ENCODE measurements at places on chromosomes 6 and 20.

- DNase-seq = no peak
These were observed 125.3 kb upstream of the SPTLC3 start for GRCh38 chr20:12883507-12883885.

GRCh38 chr20:63917811-63918210 lies 22.9 kb downstream of the DNAJC5 start:
- no peak for DNase-seq

DNA sequence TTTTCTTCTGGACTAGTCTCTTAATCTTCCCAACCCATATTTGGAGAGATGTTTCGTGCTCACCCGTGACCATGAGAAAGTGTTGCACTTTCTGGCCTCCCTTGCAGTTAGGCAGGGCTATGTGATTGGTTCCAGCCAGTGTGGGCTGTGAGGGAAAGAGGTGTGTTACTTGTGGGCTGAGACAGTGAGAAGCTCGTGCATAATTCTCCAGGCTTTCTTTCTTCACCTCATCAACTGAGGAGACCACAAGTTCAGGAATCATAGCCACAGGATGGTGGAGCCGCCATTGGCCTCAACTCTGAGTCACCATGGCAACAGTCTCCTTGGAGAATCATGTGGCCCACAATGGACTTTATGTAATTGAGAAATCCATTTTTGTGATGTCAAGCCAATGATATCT lies 57.5 kb upstream of the FUCA2 start:
- no peak for DNase-seq

- DNase-seq = no peak
These were observed 11.8 kb upstream of the FILIP1 start for GRCh38 chr6:75505424-75505823.

DNA sequence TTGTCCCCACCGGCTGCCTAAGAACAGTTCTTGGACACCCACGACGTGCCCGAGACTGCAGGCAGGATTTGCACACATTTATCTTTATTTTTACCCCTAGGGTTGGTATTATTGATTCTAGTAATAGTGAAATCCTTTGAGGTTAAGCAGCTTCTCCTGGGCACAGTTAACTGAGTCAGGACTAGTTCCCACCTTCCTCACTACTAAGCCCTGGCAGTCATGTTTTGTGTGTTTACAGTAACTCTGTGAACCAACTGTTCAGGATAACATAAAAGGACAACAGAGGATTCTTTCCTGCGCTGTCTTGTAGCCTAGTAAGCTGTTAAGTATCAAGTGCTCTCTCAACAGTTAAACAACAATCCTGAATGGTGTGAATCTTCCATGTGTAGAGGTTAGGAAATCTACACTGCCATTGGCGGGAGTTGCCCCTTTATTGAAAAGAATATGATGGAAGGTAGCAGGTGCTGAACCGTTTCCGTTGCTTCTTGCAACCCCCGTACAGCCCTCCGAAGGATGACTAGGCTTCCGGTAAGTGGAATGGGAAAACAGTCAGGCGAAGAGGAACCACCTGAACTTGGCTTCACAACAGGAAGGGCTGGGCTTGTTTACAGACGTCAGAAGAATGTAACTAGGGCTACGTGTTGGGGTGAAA lies 979 bp upstream of the SOD2 start:
- peak; percentile 81 for DNase-seq

DNA sequence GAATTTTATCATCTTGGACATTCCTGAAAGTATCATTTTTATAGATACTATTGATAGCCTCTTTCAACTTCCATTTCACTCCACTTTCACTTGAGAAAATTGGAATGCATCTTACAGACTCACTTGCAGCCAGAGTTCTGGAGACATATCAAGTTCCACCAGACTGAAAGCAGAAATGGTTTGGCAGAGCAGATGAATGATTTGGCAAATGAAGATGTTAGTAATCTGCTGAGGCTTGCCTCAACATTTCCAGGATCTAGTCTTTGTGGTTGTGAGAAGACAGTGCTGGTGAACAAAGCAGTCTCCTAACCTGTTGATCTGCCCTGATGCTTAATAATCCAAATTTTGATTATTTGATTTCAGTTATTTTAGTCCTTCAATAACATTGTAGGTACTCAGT lies 202.6 kb downstream of the TRDN start:
- DNase-seq = no peak

DNA sequence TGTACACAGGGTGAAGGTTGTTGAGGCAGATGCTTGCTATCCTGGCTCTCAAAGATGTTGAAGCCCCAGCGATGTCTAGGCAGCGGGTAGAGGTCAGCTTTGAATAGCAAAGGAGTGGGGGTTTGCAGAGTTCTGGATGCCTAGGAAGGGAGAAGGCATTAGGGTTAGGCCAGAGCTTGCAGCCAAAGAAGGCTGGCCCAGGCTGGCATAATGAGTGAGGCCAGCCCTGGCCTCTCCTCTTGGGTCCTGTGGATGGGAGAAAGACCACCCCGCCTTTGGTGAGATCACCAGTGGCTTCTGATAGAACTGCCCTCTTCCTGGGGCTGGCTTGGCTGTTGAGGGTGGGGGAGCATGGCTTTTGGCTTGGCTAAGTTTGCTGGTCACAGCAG lies 406 bp upstream of the WFDC5 start:
- no peak for DNase-seq

- DNase-seq = no peak
These were observed 21.3 kb upstream of the UTRN start for GRCh38 chr6:144263786-144264185.

- DNase-seq = no peak
These were observed 252.9 kb upstream of the KCNG1 start for GRCh38 chr20:51275826-51276225.

DNA sequence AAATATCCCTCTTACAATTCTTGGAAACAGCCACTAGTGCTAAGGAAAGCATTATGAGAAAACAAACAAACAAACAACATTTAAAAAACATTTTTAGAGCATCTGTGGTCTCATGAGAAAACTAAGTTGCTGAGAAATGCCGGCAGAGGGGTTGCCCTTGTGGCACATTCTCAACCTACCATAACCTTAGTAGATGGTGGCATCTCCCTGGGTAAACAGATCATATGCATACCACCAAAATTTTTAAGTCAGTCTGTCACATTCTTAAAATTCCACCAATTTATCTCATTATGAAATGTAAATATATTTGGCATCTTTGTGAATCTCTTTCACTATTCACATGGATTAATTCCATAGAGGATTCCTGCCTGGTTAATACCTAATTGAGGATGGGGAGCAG lies 575.7 kb upstream of the MARCKS start:
- no peak for DNase-seq

GRCh38 chr6:134238960-134239795 lies 78.7 kb downstream of the SGK1 start:
- DNase-seq = no peak

DNA sequence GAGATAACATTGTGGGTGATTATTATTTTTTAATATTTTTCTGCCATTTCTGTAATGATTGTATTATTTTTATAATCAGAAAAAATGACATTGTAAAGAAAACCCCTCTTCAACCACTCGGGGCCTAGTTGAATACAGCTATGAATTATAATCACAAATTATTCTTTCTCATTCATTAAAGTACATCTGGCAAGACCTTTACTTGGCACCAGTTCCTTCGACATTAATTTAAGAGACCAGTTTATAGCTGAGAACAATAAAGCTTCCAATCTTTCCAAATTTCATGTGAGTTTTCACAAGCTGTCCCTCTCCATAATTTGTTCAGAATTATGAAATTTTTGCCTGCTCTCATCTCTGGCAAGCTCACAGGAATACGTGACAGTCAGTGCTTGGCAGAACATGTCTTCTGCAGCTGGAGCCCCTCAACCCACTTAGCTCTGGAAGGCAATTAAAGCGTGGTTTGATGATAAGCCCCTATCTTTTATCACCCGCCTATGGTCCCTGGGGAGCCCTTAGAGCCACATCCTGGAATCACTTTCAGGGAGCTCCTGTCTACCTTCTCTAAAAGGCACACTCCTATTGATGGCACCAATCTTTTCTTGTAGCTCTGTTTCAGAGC lies 237.2 kb upstream of the PRND start:
- DNase-seq = no peak

DNA sequence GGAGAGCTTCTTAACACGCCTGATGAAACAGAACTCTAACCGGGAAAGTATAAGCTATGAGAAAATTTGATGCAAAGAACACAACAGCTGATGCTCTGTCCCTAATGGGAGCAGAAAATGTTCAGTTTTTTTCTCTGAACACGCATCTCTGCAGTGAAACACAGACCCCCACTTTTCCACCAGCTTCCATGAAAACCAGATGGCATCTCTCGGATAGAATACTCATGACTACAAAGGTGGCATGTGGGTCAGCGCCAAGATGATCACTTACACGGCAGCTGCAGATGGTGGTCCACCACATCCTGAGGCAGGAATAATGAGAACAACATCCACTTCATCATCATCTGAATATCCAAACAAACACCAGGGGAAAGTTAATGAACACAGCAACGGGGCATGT lies 85.2 kb upstream of the CNR1 start:
- no peak for DNase-seq

DNA sequence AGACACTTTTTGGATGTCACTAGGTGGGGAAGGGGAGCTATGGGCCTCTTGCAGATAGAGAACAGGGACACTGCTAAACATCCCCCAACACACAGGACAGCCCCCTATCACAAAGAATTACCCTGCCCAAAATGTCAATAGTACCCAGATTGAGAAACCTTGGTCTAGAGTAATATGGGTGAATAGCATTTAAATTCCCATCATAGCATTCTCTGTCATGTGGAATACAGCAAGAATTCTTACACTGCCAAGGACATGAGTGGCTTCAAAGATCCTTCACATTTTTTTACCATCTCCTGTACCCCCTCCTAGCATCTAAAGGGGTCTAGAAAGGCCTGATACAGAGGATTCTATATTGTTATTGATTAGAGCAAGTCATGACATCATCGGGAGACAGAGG lies 83.1 kb upstream of the SSTR4 start:
- DNase-seq = no peak

DNA sequence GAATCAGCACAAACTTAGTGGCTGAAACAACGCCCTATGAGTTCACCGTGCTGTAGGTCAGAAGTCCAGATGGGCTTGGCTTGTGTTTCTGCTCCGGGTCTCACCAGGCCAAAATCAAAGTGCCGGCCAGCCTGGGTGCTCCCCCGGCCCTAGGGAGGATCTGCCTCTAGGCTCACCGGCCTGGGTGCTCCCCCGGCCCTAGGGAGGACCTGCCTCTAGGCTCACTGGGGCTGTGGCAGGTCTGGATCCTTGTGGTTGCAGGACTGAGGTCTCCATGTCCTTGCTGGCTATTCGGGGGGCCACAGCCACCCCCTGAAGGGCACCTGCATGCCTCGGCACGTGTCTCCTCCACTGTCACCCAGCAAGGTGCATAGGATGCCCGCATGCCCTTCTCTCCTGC lies 216.3 kb downstream of the TAF4 start:
- no peak for DNase-seq

GRCh38 chr20:31860390-31861134 lies 9.8 kb downstream of the DUSP15 start:
- no peak for DNase-seq

DNA sequence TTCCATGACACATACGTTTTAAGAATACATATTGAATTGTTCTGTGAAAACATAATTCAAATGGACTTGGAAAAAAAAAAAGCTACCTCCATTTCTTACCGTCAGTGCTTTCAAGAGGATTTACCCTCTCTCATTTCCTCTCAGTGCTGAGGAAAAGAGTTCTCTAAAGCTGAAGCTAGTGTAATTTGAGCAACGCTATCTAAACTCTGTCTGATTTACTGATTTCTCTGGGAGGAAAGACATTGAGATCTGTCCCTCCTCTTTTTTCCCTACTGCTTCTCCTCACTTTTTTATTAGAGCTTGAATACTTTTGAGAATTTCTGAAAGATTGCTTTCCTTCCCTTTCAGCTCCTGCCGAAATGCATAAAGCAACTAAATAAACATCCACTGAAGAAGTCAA lies 41.2 kb upstream of the GRIK2 start:
- DNase-seq = no peak

DNA sequence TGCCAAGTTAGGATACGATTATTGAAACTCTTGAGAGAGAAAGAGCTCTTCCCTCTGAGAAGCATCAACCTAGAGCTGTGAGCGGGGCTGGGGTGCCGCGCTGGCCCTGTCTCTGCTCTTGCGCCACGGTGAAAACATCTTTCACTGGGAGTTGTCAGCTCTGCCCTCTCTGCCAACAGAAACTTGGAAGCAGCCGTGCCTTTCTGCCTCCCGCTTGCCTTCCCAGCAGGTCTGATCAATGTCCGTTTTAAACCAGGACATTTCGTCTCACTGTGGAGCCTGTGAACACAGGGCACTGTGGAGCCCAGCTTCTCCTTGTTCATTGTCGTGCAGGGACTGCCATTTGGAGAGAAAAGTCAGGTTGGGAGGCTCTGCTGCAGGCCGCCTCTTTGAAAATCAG lies 249.2 kb upstream of the PMEPA1 start:
- DNase-seq = no peak

Data from B cell (primary cell).